Stimulated activated naive CD8-positive, alpha-beta T cell treated with anti-CD3 and anti-CD28 coated beads, Interleukin-15, amount 100 ng/mL, for 72 hours (primary cell): ENCODE measurements at places on chromosomes 12 and 14.

- no peak for DNase-seq
Measured at GRCh38 chr12:38956337-38956736, 50.9 kb upstream of the CPNE8 start.

- no peak for DNase-seq
Measured at GRCh38 chr12:10960211-10960610, 21.1 kb upstream of the TAS2R14 start.

GRCh38 chr14:56733396-56733795, 76.9 kb downstream of the OTX2 start:
- DNase-seq = no peak

DNA sequence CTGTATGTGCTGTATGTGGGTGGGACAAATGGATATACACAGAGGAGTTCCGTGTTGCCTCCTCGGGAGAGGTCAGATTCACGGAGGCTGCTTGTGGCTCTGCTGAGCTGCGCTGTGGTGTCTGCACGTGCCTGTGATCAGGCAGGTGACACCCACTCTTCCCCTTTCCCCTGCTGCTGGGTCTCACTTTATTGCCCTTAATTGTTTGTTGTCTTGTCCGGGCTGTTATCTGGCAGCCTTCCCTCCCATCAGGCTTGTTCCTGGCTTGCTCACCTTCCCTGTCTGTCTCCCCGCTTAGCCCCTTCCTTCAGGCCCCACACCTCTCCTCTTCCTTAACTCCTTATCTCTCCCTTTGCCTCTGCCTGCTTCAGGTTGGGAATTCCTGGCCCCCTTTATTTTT, 13.5 kb downstream of the WNT5B start:
- no peak for DNase-seq

GRCh38 chr12:108779998-108780688, 48.8 kb upstream of the CORO1C start:
- no peak for DNase-seq

GRCh38 chr12:6764011-6764828, 1.9 kb upstream of the PTMS start:
- DNase-seq = peak; percentile 65

DNA sequence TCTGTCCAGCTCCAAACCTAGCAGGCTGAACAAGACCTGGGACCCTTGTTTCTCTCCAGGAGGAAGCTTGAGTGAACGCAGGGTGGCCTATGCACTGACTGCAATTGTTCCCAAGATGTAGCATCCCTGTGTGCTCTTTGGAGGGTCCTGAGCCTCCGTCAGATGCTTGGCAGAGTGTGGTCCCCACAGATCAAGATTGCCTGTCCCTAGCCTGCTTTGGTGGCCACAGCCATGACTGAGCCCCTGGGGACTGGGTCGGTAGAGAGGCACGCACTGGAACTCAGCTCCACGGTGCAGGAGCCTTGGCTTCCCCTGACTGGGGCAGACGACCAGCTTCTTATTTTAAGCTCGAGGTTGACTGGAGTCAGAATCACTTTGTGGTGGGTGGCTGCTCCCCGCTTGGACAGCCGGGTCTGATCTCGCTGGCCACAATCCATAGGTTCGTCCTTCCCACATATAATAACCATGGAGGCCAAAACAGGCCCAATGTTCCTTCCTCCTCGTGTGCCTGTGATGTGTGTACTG, 97.8 kb downstream of the LGMN start:
- DNase-seq = peak; percentile 30

GRCh38 chr12:16523284-16523950, 82.5 kb downstream of the LMO3 start:
- no peak for DNase-seq

- no peak for DNase-seq
Measured at GRCh38 chr14:76375947-76376404, at the start of gene ESRRB. Gene ESRRB (plus strand): TSS chr14:76376137. CDS start chr14:76376402, 265 bp downstream.

GRCh38 chr14:24189460-24189859, 844 bp upstream of the IPO4 start:
- DNase-seq = no peak

GRCh38 chr14:65019944-65020566, 33.4 kb downstream of the FNTB start:
- no peak for DNase-seq

- peak; percentile 37 for DNase-seq
Measured at GRCh38 chr12:121297435-121297991, 1.0 kb upstream of the CAMKK2 start.

DNA sequence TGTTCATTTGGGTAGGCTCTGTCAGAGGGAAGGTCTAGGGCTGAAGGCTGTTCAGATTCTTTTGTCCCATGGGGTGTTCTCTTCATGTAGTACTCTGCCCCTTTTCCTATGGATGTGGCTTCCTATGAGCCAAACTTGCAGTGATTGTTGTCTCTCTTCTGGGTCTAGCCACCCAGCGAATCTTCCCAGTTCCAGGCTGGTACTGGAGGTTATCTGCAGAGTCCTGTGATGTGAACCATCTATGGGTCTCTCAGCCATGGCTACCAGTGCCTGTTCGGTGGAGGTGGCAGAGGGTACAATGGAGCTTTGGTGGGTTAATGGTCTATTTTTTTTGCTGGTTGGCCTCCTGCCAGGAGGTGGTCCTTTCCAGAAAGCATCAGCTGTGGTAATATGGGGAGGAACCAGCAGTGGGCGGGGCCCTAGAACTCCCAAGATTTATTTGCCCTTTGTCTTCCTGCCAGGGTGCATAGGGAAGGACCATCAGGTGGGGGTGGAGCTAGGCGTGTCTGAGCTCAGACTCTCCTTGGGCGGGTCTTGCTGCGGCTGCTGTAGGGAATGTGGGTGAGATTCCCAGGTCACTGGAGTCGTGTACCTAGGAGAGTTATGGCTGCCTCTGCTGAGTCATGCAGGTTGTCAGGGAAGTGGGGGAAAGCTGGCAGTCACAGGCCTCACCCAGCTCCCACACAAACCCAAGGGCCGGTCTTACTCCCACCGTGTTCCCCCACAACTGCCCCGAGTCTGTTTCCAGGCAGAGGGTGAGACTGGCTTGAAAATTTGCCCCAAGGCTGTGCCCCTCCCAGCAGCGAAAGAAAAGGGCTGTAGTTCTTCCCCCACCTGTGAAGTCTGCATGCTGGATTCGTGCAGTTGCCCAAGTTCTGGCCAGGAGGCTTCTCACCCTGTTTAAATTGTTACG, 17.5 kb downstream of the MTRFR start:
- no peak for DNase-seq

DNA sequence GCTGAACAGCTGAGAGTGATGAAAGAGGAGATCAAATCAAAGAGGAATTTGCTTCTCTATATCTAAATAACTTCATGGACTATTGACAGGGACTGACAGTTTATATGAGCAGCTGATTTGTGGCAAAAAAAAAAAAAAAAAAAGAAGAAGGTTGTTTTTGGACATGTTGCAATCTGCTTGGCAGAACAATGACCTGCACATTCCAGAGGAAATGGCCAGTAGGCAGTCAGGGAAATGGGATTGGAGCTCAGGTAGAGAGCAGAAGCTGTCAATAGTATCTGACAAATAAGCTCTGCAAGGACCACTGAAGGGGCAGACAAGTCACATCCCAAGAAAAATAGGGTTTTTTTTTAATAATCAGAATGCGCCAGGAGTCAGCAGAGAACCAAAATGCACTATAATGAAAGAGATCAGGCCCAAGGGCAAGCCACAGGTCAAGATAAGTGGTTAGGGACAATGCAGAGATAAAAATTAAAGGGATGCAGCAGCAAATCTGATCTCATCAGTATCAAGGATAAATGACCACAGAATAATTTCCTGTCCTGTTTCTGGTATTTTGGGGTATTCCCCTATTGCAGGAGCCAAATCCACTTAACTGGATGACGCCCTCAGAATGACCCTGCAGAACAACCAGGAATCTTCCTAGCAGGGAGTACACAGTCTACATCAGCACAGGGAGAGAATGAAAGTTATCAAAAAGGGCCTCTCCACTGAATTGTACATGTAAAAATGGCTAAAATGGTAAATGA, 22.6 kb upstream of the DUSP16 start:
- no peak for DNase-seq

DNA sequence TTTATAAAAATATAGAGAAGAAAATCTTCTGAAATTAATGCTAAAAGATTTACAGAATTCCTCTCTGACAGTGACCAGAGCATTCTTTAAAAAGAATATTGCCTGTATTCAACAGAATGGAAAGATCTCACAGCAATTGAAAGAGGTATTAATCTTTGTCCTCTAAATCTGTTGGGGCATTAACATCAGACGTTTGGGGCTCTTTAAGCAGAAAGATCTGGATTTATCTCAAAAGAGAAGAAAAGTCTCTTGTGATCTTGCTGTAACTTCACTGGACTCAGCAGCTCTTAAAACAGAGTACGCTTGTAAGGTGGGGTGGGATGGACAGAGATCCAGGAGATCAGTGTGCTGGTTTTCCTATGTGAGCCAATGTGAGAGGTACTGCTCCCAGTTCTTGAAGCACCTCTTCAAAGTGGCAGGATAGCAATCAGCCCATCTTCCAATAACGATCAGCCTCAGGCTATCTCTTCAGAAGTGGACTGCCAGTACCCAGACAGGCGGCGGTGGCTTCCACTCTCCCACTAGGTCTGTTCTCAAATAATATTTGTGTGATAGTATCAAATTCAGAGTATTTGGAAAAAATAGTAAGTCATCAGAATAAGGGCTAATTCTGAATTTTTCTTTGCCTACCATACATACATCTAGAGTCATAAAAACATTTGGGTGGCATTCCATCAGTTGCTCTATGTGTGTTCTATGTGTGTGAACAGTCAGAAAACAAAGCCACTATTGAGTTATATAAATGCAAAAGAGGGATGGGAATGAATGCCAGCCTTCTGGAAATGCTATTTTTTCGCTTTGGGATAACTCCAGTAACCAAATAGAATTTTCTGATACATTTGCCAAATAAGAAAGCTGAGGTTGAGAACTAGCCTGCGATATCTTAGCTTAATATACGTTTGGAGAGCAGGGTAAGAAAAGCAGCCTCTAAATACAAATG, 237.4 kb upstream of the RGS6 start:
- no peak for DNase-seq

DNA sequence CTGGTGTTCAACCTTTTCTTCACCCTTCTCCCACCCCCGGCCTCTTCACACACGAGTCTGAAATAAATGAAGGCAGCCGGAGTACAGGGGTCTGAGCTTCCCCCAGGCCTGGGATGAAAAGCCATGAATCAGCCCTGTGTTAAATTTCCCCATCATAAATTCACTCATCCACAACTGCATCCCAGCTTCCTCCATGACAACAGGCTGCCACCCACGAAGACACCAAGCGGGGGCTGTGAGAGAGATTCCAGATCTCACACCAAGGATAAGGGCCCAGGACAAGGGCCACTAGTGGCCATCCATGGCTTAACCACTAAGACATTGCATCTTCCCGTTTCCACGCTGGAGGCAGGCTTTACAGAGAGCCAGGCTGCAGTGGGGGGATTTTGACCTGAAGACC, 93.9 kb upstream of the NCOR2 start:
- DNase-seq = no peak

GRCh38 chr14:22390195-22390594, 198.8 kb downstream of the DAD1 start:
- no peak for DNase-seq

- no peak for DNase-seq
Measured at GRCh38 chr14:47262801-47263200, 412.6 kb downstream of the MDGA2 start.

GRCh38 chr12:57807285-57807684, 11.2 kb downstream of the AVIL start:
- DNase-seq = no peak

GRCh38 chr12:40031965-40032364, 73.9 kb downstream of the SLC2A13 start:
- no peak for DNase-seq

DNA sequence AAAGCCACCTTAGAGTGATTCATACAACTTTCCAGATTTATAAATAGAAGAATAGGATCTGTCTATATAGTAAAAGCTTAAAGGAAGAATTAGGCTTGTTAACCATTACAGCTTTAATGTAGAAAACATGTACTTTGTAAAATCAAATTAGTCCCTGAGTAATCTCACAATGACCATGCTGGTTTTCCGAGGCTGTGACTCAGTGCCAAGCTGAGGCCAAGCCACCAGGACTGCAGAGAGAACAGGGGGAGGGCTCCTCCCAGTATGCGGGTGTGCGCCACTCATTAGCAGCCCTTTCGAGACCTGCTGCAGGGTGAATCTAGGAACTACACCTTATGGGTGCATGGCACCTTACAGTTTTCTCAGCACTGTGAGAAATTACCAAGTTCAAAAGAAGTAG, 167.0 kb downstream of the EFCAB11 start:
- DNase-seq = no peak

DNA sequence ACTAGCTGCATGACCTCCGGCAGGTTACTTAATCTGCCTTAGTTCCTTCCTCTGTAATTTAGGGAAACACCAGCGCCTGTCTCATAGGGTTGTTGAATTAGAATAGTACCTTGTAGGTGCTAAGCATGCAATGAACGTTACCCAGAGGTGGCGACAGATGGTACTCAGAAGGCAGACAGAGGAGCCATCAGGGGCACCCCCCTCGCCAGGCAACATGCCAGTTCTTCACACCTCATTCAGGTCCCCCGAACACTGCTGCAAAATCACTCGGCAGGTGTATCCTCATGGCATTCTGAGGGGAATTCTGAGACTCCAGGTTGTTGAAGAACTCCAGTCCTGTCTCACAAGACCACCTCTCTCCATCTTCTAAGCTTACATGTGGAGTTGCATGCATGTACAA, 10.1 kb downstream of the ISM2 start:
- DNase-seq = no peak

GRCh38 chr12:62525271-62525670, 58.6 kb downstream of the MON2 start:
- DNase-seq = no peak

DNA sequence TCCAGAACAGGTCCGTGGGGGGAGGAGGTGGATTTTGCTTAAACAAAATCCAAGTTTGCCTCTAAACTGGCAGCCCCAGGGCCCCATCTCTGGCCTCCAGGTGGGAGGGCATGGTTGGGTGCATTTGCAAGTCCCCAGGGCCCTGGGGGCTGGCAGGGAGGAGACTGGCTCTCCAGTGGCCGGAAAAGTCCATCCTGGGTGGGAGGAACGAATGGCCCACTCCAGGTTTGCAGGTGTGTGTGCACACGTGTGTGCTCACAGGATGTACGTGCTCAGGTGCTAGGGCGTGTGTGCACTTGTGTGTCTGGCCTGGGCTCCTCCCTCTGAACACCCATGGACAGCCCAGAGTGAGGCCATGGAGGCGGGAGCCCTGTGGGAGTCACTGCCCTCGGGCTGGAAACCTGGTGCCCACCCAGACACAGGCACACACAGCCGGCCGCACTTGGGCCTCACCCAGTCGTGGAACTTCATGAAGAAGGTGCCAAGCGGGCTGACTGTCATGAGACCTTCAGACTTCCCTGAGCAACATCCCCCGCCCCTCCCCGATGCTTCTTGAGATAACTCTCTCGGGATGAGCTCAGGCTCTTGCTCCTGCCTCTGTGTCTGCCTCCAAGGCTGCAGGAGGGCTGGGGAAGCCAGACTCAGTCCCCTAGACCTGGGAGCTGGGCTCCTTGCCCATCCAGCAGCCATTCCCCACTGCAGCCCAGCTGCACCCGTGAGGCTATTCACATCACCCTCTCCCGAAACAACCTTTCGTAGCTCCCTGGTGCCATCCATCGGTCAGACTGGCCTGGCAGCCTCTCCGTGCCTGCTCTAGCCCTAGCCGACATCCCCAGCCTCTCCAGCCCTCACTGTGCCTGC, 9.4 kb downstream of the AHNAK2 start:
- DNase-seq = no peak

GRCh38 chr12:78096909-78097597, 266.4 kb downstream of the NAV3 start:
- DNase-seq = no peak

GRCh38 chr12:92585115-92585727, 117.6 kb upstream of the PLEKHG7 start:
- no peak for DNase-seq

- DNase-seq = no peak
Measured at GRCh38 chr12:124730455-124730932, 133.2 kb downstream of the SCARB1 start.
